ENCODE measurements at places on chromosomes 4 and X. TPM values are rescaled to one million over a fixed set of nuclear protein-coding genes. Genes with fewer than 3 reads are reported as not detected.
A peak's percentile ranks its signal among the peaks of the same experiment; 100 is the strongest.

GRCh38 chr4:34720571-34720970 is 1523.7 kb downstream of the ARAP2 start:
- DNase-seq = no peak

DNA sequence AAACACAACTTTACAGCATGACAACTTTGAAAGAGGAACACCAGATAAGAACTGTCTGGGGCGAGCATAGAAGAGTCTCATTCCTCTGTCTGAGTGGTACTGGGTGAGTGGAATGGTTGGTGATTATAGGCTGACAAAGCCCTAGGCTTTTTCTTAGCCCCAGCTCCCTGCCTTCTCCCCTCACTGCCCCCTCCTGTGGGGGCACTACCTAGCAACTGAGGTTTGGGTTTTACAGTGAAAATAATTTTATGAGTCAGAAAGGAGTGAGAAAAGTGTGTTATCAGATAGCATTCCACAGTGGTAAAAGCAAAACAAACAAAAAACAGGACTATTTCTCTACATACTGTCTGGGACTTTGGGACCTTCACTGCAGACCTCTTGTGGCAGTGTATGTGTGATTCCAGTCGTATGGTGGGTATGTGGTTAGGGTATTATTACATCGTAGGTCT is 10.5 kb upstream of the TMEM165 start:
- DNase-seq = no peak

- no peak for DNase-seq
Observed at GRCh38 chr4:154640999-154641398, 28.5 kb upstream of the FGG start.

GRCh38 chr4:26985873-26986272 is 125.2 kb downstream of the STIM2 start:
- no peak for DNase-seq

DNA sequence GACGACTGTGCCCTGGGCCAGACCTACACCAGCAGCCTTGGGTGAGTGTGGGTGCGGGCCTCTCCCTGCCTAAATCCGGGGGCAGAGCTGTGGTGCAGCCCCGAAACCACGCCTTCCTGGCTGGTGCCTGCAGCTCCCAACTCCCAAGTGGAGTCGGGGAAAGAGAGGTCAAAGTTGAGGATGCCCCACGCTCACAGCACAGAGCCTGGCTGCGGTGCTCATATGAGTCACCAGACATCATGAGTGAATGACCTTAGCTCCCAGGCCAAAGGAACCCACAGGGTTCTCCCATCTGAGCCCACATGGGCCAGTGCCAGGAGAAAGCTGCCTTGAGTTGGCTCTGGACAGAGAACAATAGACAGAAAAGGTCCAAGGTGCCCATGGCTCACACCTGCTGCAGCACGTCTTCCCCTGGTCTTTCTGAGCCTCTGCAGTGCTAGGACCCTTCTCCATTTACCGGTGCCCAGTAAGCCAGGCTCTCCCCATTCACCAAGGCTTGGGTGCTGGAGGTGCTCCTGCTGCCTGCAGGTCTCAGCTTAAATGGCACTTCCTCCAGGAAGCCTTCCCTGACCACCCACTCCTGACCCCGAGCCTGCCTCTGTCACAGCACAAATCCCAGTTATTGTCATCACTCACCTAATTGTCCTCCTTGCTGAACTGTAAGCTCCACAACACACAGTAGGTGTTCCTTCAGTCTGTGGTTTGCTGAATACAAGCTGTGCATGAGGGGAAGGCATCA is 224.2 kb downstream of the AFAP1 start:
- no peak for DNase-seq

SPANXD gene
- not detected for total RNA-seq

- DNase-seq = no peak
Observed at GRCh38 chr4:179663641-179664429, 2221.6 kb upstream of the AGA start.

USP51 gene
- total RNA-seq = 2.1 TPM

- DNase-seq = peak; percentile 22
Observed at GRCh38 chr4:5952286-5952974, 59.5 kb upstream of the CRMP1 start.

DNA sequence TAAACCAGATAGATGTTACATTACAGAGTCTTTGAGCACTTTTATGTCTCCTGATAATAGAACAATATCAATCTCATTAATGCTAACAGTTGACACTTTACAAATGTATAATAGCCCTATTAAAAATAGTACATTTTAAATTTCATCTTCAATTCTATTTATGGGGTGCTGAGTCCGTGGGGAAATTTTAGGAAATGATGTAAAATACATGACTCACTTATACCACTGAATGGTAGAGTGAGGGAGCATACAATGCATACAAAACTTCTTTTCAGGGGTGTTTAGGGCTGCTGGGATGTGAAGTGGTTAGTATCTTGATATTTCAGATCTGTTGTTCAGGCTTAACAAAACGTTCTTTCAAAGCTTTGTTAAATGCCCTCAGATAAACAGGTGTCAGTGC is 696.2 kb downstream of the TRAM1L1 start:
- DNase-seq = no peak

DNA sequence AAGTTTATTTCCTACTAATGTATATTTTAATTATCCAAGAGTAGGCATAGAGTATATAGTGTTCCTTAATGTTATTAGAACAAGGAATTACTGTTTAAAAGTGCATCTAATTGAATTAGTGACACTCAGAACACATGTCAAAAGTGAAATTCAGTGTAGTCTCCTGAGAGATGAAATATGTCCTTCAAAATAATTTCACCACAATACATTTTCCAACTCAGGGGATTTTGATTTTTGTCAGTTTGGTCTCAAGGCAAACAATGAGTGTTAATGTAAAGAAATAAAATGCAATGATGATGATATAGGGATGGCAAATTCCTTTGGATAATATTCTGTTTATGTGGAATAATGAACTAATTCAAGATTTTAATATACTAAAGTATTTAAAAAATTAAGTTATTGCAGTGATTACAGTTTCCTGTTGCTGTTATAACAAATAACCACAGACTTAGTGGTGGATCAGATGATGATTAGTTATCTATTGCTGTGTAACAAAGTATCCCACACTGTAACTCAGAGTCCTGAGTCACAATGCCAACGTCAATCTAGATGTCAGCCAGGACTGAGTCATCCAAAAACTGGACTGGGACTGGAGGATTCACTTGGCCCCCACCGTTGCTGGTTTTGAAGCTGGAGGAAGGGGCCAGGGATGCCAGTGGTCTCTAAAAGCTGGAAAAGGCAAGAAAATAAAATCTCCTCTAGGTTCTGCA is 148.0 kb upstream of the SLC7A11 start:
- DNase-seq = no peak

MAP7D2 gene
- total RNA-seq = 0.66 TPM

SPANXN3 gene
- not detected for total RNA-seq

DNA sequence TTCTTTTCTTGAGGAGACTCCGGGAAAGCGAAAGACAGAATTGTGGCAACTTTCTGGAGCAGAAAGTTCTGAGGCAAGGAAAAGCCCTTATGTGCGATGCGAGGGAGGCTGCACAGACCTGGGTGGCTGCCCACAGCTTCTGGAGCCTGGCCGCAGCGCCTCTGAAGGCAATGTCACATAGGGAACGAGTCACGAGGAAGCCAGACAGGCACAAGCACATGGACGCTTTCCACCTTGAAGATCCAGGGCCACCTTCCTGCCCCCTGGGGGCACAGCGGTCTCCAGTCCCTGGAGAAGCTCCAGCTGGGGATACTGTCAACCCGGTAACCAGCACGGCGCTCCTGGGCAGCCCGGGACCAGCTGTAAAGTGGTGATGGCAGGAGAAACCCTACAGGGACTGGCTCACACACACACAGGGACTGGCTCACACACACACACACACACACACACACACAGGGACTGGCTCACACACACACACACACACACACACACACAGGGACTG is 69.8 kb downstream of the MTNR1A start:
- DNase-seq = no peak

IL21 gene
- not detected for total RNA-seq

All from sigmoid colon (tissue), 7 donors.